ENCODE measurements at places on chromosomes 12 and 14.

GRCh38 chr12:55996201-55996714, 818 bp upstream of the SUOX start:
- peak; percentile 38 for DNase-seq

- no peak for DNase-seq
Measured at GRCh38 chr14:82720946-82721345, 1187.3 kb upstream of the SEL1L start.

- no peak for DNase-seq
Measured at GRCh38 chr14:81311778-81312177, 88.3 kb downstream of the STON2 start.

DNA sequence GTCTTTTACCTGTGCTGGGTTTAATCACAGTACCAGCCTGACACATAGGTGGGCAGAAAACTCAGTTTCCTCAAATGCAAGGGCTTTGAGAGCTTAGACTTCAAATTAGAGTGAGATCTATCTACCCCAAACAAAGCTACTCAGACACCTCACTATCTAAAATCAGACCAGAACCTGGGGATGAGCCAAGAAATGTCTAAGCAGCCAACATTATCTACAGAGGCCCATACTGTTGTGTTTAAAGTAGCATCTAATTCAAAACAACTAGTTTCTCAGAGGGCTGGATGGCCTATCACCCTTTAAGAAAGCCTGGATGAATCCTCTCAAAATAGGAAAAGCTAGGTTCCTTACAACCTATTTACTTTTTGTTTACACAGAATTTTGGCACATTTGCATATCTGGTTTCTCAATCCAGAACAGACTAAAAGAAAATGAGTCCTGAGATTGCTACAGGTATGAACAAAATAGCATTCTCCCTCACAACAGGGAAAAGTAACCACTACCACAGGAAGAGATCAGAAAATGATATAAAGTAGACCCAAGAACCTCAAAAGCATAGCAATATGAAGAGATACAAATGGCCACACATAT, 142.4 kb downstream of the ZFP36L1 start:
- DNase-seq = no peak

DNA sequence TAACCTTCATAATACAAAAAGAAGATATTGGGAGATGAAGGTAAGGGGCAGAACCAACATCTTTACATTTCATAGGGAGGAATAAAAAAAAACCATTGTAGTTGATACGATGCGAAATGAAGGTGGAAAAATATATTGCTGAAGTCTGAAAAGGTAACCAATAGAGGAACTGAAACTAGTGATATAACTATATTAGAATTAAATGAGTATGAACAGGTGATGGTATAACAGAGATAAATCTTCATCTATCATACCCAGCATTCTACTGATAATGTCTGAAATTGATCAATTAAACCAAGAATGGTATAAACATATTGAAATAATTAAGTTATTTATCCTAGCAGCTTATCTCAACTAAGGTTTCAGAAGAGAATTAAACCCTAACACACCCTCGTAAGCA, 332.1 kb downstream of the NELL2 start:
- DNase-seq = no peak

GRCh38 chr14:102805371-102805891, 28.2 kb downstream of the TRAF3 start:
- DNase-seq = peak; percentile 14

DNA sequence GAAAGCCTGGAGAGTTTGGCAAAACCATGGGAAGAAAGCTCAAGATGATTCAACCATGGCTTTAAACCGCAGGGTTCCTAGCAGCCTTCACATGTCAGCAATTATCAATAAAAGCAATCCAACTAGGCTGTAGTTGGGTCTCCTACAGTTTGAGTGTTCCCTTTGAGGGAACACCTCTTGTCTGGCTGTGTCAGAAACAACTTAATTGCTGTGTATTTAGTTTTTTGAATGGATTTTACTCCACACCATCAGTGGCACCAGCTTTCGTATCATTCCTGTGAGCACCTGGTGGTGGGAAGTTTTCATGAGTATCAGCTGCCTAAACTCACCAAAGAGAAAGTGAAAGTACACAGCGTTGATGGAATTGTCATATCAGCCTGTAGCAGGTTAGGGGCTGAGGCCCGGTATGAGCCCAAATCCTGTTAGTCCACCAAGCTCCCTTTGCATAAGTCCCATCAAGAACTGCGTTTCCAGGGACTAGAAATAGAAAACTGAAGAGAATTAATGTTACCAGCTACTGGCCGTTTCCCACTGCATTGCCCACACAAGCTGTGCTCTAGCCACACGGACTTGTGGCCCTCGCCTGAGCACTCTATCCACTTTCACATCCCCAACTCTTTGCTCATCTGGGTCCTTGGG, 10.9 kb upstream of the IL26 start:
- DNase-seq = peak; percentile 51

DNA sequence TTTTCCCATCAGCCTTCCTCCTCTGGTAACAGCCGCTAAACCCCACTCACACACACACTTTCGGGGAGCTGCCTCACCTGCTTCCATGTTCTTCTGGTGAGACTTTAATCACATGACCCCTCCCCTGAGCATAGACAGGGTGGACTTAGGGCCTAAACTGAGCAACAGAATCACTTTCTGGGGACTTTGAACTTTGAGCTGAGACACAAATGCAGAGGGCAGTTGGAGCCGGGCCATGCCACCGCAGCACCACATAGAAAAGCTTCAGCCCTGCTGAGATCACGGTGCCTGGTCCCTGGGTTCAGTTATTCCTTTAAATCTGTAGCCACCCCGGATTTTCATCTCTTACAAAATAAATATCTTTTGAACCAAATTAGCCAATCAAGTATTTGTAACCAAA, 18.4 kb upstream of the MAP3K9 start:
- DNase-seq = no peak

GRCh38 chr12:103707446-103707845, 120.4 kb downstream of the STAB2 start:
- DNase-seq = no peak

DNA sequence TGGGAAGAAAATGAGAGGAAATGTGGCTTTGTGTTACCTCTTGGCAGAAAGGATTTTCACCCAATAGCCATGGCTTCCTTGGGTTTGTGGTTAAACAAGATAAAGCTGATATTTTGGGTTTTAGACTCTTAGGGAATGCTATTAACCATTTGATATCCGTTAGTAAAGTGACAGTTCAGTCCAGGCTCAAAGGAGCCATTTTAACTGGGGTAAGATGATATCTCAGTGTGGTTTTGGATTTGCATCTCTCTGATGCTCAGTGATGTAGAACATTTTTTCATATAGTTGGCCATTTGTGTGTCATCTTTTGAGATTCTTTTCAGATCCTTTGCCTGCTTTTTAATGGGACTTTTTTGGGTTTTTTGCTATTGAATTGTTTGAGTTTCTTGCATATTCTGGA, 30.1 kb downstream of the IFT43 start:
- DNase-seq = no peak

DNA sequence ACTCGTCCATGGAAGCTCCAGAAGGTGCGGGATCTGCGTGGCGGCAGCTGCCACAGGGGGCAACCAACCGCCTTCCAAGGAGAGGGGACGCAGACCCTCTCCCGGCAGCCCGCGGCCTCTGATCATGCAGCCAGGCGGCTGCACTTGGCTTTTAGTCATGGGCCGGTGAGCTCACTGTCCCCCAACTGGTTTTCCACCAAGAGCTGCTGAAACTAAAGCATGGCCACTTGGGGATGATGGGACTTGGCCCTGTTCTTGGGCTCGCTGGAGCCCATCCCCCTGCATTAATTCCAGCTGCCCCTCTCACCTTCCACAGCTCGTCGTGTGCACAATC, 39.1 kb downstream of the CCDC85C start:
- no peak for DNase-seq
